Effector CD4-positive, alpha-beta T cell (primary cell): ENCODE measurements at places on chromosomes 12 and 14.

DNA sequence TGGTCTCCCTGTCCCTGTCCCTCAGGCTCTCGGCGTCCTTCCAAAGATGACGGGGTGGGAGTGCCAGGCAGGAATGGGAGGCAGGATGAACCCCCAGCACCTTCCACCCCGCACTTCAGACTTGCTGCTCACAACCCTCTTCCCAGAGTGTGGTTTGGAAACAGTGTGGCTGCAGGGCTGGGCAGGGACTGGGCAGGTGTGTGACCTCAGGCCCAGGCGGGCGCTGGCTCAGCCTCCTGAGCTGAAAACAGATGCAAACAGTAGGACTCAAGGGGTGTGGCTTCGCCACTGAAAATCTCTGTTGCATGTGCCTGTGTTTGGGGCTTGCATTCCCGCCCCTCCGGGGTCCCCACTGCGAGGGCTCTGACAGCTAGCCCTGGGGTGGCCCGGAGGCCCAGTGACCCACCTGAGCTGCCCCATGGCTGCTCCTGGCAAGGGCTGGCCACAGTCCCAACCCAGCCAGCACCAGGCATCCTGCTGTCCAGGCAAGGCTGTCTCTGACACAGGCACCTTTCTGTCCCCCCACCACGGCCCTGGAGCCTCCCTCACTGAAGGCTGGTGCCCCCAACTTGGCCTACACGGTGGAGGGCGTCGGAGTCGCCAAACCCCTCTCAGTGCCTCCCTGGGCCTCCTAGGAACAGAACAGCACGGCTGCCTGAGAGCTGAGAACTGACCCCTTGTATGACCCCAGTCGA lies 46.1 kb downstream of the BEGAIN start:
- no peak for DNase-seq

- DNase-seq: no peak
Measured at GRCh38 chr12:51752234-51752889, 96.2 kb downstream of the FIGNL2 start.

- no peak for DNase-seq
Measured at GRCh38 chr12:112617153-112617505, 174.4 kb upstream of the RPH3A start.

DNA sequence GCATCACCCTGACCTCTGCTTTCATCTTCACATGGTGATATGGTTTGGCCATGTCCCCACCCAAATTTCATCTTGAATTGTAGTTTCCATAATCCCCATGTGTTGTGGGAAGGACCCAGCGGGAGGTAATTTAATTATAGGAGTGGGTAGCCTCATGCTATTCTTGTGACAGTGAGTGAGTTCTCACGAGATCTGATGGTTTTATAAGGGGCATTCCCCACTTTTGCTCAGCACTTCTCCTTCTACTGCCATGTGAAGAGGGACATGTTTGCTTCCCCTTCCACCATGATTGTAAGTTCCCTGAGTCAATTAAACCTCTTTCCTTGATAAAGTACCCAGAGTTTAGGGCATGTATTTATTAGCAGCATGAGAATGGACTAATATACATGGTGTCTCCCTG lies 38.2 kb downstream of the TMBIM6 start:
- DNase-seq: no peak

DNA sequence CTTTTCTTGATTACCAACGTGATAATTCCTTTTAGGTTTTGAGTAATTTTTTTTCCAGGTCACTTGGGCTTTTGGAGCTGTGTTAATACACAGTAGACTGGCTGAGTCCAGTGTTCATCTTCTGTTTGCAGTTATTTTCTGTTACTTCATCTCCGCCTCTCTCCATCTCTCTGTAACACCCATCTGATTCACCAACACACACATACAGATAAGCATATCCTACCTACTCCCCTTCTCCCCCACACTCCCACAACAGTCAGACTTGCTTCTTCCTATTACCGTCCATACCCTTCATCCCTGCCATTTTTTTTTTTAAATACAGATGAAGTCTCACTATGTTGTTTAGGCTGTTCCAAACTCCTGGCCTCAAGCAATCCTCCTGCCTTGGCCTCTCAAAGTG lies 72.7 kb upstream of the MANSC4 start:
- DNase-seq: no peak

DNA sequence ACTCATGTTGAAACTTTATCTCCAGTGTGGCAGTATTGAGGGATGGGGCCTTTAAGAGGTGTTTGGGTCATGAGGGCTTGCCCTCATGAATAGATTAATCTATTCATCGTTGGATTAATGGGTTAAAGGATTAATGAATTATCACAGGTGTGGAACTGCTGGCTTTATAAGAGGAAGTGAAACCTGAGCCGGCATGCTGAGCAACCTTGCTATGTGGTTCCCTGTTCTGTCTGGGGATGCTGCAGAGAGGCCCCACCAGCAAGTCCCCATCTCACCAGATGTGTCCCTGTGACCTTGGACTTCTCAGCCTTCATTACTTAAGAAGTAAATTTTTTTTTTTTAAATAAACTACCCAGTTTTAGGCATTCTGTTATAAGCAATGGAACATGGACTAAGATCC lies 109.6 kb downstream of the DYRK2 start:
- DNase-seq: no peak

DNA sequence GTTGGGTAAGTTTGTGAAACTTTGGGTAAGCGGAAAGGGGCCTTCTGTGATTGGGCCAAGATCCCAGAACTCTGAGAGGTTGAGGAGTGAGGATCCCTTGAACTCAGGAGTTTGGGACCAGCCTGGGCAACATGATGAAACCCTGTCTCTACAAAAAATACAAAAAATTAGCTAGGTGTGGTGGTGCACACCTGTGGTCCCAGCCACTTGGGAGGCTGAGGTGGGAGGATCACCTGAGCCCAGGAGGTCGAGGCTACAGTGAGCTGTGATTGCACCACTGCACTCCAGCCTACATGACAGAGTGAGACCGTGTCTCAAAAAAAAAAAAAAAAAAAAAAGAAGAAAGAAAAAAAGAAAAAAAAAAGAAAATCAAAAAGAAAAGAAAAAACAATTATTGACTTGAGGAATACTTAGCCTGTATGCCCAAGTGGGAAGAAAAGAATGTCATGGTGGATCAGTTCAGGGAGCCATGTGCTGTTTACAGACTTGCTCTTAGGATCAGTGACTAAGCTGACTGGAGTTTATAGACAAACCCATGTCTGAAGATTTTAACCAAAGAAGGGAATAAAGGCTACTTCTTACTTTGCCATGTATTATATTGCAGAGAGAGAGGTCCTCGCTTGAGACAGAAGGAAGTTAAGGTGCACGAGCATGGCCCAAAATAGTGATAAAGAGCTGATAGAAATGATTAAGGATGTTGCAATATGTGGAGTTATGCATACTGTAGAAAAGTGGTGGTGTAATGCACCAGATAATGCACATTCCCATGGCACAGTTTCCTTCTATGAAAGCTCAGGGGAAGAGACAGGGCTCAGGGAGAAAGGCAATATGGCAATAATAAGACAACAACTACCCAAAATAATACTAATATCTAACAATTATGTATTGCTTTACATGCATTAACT lies 881 bp downstream of the HSD17B6 start:
- DNase-seq: no peak
